CD8-positive, alpha-beta memory T cell (primary cell): ENCODE measurements at places on chromosomes 2 and 18. TPM values are rescaled to one million over a fixed set of nuclear protein-coding genes. Genes with fewer than 3 reads are reported as not detected.

DNA sequence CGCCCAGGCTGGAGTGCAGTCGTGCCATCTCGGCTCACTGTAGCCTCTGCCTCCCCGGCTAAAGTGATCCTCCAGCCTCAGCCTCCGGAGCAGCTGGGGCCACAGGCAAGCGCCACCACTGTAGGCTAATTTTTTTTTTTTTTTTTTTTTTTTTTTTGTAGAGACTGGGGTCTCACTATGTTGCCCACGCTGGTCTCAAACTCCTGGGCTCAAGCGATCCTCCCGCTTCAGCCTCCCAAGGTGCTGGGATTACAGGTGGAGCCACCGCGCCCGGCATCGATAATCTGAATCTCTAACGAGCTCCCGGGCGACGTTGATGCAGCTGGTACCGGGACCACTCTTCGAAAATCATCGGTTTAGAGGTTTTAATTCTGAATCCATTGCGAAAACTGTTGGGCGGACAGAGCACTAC is 520 bp upstream of the CYP20A1 start:
- no peaks in the 10 kb centered on the region for H3K27me3 ChIP-seq
- peaks cover 23% of the 10 kb centered on the region for H3K4me1 ChIP-seq
- peak overlapping the region; percentile 99 for H3K4me3 ChIP-seq
- peak overlapping the region; percentile 96 for H3K27ac ChIP-seq
- no peaks in the 10 kb centered on the region for H3K36me3 ChIP-seq
- no peak for DNase-seq

The ZNF892 gene
- total RNA-seq = 4.7 TPM

DNA sequence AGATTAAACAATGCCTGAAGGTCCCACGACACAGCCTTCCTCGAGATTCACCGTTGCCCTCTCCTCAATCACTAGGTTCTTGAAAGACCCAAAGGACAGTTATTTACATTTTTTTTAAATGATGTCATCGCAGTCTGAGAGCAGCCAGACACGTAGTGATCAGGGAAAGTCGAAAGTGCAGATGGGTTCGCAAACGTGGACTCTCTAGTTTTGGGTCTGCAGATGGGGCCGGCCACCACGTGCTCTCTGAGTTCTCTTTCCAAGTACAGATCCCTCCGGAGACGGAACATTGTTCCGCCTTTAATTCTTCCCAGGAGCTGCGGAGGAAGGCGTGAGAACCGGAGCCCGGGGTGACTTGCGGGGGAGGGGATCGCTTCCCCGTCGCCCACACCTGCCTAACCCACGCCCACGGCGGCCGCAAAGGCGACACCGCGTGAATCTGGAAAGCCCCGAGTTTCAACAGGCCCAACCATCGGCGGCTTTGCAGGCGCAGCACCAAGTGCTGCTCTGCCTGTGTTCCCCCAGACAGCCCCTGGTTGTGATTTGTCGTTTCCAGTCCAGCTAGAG is 54.3 kb downstream of the PKDCC start:
- H3K27me3 ChIP-seq = no peaks in the 10 kb centered on the region
- peaks cover 84% of the 10 kb centered on the region for H3K4me1 ChIP-seq
- peak overlapping the region; percentile 74 for H3K4me3 ChIP-seq
- no peaks in the 10 kb centered on the region for H3K36me3 ChIP-seq
- DNase-seq = peak; percentile 91

The DIPK1C gene
- total RNA-seq = not detected

- DNase-seq = no peak
- H3K27ac ChIP-seq = no peak overlapping the region
- no peaks in the 10 kb centered on the region for H3K4me1 ChIP-seq
- no peak overlapping the region for H3K4me3 ChIP-seq
- no peaks in the 10 kb centered on the region for H3K27me3 ChIP-seq
Observed at GRCh38 chr2:62698653-62699052, 6.9 kb upstream of the EHBP1 start.

The LYPD1 gene
- not detected for total RNA-seq

DNA sequence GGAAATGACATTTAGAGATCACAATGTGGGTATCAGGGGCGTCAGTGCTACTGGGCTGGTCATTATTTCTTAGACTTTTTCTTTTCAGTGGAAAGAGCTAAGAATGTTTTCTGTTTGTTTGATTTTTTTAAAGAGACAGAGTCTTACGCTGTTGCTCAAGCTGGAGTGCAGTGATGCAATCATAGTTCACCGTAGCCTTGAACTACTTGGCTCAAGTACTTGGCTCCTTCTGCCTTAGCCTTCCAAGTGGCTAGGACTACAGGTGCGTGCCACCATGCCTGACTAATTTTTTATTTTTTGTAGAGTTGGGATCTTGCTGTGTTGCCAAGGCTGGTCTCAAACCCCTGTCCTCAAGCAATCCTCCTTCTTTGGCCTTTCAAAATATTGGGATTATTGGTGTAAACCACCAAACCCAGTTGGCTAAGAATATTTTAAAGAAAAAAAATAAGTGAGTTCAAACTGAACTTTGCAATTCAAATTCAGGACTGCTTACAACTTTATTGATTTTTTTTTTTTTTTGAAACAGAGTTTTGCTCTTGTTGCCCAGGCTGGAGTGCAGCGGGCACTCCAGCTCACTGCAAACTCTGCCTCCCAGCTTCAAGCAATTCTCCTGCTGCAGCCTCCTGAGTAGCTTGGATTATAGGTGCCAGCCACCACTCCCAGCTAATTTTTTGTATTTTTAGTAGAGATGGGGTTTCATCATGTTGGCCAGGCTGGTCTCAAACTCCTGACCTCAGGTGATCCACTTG is 154.2 kb downstream of the MIB1 start:
- H3K27ac ChIP-seq = no peak overlapping the region
- no peak for DNase-seq
- no peaks in the 10 kb centered on the region for H3K4me1 ChIP-seq
- no peak overlapping the region for H3K4me3 ChIP-seq
- no peaks in the 10 kb centered on the region for H3K36me3 ChIP-seq

The TNFAIP6 gene
- total RNA-seq = not detected
